CD14-positive monocyte (primary cell): ENCODE measurements at places on chromosomes 2 and 18.

- DNase-seq = no peak
These were observed 151.1 kb downstream of the FHOD3 start for GRCh38 chr18:36448384-36449290.

DNA sequence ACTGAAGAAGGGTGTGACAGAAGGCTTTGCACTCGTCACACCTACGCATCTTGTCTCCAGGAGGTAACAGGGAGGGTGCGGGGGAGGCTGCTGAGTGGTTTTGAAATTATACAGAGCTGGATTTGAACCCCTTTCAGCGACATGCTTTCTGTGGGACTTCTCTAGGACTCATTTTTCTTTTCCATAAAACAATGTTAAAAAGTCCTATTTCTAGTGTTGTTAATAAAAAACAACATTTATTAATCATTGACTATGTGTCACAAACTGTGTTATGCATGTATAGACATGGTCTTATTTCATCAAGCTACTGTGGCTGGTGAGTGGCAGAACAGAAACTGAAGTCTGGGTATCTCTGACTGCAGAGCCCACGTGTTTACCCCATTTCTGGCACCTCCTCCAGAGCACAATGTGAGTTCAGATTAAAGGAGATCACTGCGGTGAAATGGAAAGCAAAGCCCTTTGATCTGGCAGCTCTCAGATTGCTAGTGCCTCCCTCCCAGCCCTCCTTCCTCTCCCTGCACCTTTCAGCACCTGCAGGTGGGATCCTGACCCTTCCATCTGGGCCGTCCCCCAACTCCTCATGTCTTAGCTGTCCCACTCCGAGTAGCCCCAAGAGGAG is 315.5 kb upstream of the MYT1L start:
- no peak for DNase-seq

- no peak for DNase-seq
These were observed 33.5 kb upstream of the MAP4K3 start for GRCh38 chr2:39470580-39470979.

- peak; percentile 63 for DNase-seq
These were observed 175.2 kb downstream of the TGIF1 start for GRCh38 chr18:3624935-3625741.

- no peak for DNase-seq
These were observed 316.5 kb downstream of the MTX2 start for GRCh38 chr2:176585791-176586190.

DNA sequence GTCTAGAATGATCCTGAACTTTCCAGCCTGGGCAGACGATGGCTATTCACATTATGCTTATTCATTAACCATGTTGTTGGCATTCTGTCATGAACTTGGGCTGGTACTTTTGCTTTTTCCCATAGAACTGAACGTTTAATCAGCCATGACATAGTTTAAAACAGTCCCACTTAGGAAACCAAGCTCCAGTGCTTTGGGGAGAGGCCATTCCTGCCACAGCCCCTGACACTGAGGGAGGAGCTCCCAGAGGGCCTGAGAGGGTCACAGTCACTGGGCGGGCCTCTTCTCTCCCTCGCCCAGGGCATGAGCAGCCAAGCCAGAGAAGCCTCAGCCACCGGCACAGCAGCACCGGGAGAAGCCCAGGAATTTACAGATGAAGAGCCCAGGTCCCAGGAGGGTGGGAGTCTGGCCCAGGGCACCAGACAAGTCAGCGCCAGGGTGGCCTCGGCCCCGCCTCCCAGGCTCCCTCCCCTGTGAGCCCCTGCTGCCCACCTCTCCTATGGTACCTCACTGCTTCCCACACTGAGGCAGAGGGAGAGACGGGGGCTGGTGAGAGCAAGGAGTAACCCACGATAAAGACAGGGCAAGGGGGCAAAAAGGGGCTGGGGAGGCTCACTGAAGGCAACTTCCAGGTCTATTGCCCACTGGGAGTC is 33.6 kb downstream of the MAL start:
- no peak for DNase-seq

DNA sequence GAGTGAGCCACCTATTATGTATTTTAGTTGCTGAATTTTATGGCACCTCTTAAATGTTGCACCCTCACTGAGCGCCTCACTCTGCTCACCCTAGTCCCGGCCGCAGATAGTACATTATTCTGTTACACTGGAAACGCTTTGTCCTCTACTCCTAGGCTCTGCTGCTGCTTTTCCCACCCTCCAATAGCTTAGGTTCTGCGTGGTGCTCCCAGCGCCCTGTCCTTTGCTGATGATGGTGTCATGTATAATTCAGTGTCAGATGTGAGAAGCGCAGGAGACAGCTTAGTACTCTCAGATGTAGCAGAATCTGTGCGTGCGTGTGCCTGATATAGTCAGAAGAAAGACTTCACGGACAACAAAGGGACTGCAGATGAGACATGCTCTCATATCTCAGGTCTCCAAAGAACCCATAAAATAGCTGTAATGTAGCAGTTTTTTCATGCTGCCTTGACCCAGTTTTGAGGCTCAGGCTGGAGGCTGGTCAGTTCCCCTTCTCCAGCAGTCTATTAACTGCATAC is 1.4 kb upstream of the REEP1 start:
- DNase-seq = no peak
